ENCODE measurements at places on chromosomes 2 and 18.
A peak's percentile ranks its signal among the peaks of the same experiment; 100 is the strongest.

GRCh38 chr2:48586433-48586832 lies 31.2 kb upstream of the GTF2A1L start:
- no peak for DNase-seq

DNA sequence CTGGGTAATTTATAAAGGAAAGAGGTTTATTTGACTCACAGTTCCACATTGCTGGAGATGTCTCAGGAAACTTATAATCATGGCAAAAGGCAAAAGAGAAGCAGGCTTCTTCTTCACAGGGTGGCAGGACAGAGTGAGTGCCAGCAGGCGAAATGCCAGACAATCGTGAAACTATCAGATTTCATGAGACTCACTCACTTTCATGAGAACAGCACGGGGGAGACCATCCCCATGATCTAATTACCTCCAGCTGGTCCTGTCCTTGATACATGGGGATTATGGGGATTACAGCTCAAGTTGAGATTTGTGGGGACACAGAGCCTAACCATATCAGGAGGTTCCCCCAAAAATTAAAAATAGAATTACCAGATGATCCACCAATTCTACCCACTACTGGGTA lies 675.5 kb upstream of the SLC8A1 start:
- DNase-seq: no peak

GRCh38 chr2:240459401-240460252 lies 24.2 kb downstream of the GPC1 start:
- no peak for DNase-seq

DNA sequence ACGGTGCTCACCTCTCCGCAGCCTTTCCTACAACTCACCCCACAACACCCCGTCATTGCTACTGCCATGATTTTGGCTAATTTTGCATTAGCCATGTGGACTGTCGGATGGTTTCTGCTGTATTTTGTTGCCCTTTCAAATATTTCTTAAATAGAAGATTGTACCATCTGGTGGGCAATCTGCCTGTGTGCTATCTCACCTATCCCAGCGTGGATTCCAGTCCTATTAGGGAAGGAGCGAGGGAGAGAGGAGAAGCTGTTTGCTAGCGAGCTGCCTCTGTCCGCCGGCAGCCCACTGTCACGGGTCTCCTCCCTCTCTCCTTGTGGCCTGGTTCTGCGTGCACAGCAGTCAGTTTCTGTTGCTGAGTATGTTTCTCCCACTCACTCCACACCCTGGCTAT lies 336.2 kb downstream of the TXNL1 start:
- no peak for DNase-seq

- no peak for DNase-seq
These were observed 130.5 kb downstream of the BCL11A start for GRCh38 chr2:60422826-60423483.

DNA sequence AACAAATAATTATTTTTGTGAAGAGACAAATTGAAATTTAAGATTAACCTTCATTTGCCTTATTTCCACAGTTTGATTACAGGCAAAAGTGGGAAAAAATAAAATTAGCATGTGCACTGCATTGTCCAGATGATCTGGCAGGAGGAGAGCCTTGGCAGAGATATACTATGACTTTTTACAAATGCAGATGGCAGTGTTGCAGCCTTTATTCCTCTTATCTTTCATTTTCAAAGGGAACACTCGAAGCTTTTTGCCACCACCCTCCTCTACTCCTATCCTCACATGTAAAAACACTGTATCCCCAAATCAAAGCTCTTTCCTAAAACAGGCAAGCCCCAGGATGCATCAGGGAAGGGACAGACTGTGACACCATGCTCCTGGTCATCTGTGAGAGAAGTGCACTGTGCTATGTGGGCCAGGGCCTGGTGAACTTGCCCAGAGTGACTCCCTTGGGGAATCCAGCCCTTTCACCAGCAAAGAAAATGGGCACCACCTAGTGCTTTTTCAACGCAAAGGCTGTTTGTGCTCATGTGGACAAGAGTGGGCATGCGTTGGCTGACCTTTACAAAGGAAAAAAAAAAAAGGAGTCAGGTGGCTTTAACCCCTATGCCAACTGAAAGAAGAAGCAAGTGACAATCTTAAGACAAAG lies 74.7 kb upstream of the ETAA1 start:
- peak; percentile 54 for DNase-seq

- no peak for DNase-seq
These were observed 32.7 kb upstream of the ADNP2 start for GRCh38 chr18:80076379-80076778.

GRCh38 chr18:69128978-69129377 lies 271.7 kb upstream of the DOK6 start:
- DNase-seq: no peak

GRCh38 chr18:22093731-22094357 lies 75.5 kb upstream of the GATA6 start:
- no peak for DNase-seq

DNA sequence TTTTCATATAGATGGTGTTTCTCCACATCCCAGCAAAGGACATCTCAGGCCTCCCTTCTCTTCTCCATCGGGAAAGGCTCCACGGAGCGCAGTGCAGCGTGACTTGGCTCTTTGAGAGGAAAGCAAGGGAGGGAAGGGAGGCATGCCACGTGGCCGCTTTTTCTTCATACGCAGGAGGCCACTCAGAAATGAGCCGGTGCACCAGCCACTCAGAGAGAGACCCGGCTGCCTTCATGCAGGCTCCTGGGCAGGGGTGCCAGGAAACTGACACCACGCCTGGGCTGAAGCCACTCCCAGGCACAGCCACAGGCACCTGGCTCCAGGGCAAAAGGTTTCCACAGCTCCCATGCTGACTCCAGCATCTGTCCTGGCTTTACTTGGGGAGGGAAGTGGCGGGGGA lies 11.1 kb upstream of the LOXHD1 start:
- no peak for DNase-seq

- no peak for DNase-seq
These were observed 2.5 kb upstream of the CPO start for GRCh38 chr2:206936843-206937230.

DNA sequence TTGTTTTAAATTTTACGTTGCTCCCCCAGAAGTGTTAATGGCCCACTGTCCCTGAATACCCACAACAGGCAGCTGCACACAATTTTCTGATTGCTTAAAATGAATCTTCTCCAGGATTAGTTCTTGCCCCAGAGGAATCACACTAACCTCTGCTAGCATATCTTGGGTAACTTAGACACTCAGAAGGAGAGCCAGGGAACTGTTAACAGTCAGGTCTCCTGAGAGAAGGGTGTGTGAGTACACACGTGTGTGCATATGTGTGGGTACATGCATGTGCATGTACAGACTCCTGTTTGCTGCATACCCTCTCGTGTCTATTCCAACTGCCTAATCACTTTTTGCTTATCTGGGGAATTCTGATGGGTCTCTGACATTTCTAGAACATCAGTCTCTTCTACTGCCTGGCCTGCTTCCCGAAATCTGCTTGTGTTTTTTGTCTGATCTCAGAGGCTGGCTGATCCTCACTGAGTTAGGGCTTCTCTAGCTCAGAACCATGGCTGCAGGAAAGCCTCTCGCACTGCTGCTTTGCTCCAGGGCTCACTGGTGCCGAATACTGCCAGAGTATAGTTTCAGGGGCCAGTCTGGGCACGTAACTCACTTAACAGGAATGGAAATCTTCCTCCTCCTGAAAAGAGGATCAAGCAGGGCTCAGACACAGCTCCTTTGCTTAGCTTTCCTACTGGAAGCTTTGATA lies 62.8 kb downstream of the PRELID3A start:
- DNase-seq: no peak

DNA sequence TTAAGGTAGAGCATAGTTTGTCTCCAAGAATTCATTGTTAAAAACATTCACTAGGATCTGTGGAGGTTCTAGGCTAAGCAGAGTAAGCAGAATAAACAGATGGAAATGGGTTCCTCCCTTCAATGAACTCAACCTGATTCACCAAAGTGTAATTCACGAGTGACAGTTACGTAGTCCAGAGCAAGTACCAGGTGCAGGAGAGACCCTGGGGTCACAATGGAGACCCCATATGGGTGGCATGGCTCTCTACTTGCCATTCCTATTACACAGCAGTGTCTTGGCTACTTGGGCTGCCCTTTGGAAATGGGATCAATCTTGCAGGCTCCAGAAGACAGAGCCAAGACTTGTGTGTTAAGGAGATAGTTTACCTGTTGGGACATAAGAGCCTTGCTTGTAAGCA lies 7.1 kb downstream of the MYCN start:
- DNase-seq: no peak

DNA sequence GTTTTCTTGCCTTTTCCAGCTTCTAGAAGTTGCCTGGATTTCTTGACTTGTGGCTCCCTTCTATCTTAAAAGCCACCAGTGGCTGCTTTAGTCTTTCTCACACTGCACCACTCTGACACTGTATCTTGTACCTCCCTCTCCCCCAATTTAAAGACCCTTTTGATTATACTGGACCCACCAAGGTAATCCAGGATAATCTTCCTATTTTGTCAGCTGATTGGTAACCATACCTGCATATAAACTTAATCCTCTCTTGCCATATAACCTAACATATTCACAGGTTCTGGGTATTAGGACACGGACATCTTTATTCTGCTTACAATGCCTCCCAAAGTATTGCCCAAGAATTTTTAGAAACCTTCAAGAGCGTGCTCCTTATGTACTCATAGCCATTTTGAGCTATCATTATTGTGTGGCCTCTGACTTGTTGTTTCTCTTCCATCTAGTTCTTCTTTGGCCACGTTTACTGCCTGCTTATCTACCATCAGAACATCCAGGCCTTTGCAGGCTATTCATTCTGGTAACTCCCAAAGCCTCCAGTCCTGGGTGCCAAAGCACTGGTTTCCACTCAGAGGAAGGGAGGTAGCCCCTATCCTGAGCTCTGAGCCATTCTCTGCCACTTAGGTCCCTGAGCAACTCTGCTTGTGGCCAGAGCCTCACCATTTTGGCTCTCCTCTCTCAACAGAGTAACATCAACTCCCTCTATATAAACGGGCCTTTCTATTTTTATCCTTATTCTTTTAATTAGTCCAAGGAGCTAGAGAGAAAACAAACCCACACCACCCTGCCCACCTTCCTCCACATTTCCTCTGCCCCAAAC lies 70.8 kb downstream of the MYO3B start:
- no peak for DNase-seq

GRCh38 chr18:7740821-7741220 lies 173.7 kb downstream of the PTPRM start:
- no peak for DNase-seq

- no peak for DNase-seq
These were observed 36.6 kb downstream of the DIPK1C start for GRCh38 chr18:74420481-74420880.

GRCh38 chr2:238573065-238573778 lies 146.5 kb downstream of the ASB1 start:
- peak; percentile 69 for DNase-seq

DNA sequence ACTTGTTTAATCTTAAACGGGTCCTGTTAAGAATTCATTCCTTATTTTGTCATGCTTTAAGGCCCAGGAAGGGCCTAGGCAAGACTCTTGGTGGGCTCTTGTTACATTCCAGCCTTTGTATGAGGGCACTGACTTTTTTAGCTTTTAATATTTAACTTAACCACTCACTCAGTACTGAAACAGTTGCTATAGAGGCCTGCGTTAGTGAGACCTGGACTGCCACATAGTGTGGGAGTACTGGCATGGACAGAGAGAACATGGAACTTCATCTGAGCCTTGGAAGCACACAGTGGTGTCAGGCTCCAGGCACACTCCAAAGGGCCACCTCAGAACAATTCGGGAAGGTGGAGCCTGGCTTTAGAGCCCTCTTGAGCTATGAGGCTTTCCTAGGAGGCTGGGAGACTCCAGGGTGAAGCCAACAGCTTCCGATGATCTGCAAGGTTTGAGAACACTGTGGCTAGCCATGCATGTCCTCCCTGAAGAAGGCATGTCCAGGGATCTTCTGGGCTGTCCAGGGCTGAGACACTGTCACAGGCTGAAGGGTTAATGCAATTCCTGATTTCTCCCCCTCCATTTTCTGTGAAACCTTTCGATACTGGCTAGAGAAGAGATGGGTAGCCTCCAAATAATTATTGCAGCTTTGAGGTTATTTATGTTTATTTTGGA lies 155.4 kb upstream of the ACAA2 start:
- DNase-seq: no peak

DNA sequence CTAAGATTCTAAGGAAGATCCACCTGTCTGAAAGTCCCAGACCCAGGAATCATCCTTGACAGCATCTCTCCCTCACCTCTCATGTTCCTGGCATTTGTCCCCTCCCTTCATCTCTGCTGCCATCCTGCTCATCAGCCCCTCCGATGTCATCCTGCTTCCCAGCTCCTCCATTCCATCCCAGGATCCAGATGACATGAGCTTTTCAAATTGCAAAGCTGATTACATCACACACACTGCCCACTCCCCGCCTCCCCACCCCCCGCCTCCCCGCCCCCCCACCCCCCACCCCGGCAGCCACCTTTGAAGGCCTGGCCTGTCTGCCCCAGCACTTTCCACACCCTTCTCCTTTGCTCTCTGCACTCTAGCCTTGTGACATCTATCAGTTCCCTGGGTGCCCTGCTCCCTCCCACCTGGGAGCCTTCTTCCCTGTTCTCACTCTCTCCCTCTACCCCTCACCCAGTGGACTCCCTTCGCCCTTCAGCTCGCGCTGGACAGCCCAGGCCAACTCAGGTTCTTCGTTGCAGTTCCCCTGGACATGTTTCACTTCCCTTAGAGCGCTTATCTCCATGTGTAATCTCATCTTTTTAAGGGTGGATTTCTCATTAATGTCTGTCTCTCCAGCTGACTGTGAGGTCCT lies 61.6 kb downstream of the DNMT3A start:
- DNase-seq: no peak

DNA sequence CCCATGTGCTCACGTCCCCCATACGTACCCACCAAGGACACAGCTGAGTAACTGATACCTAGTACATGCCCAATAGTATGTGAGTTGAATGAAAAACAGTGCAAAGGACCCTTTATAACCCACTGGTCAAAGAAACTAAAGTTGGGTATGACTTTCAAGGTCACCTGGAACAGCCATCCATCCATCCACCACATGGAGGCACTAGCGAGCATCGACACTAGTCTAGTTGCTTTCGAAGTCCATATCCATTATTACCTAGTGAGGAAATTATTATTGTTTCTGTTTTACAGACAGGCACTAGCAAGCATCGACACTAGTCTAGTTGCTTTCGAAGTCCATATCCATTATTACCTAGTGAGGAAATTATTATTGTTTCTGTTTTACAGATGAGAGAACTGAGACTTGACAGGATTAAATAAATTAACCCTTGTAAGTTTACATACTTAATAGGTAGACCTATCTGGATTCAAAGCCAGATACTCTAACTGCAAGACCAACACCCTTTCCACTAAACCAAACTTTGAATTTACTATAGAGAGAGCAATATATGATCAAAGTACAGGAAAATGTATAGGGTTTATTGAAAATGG lies 233.7 kb downstream of the METTL4 start:
- DNase-seq: peak; percentile 83

GRCh38 chr2:134314681-134315368 lies 61.0 kb downstream of the MGAT5 start:
- no peak for DNase-seq

DNA sequence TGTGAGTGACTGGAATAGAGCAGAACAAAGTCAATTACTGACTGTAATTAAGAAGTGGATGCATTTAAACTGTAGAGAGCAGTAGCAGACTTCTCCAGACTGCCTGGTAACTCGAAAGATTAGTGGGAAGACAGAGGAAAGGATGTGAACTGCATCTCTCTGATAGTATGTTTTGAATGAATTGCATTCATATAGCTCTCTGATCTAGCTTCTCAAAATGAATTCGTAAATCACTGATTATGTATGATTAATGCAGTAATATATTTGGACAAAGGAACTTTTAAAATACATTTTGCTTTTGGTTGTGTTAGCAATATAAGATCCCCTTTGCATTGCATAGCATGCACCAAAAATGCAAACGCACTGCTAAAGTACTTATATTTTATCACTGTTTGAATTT lies 304.0 kb downstream of the ARHGAP15 start:
- DNase-seq: no peak

- DNase-seq: no peak
These were observed 600.3 kb upstream of the GCFC2 start for GRCh38 chr2:76310894-76311633.

Measured in Karpas-422 (cell line).